ENCODE measurements at places on chromosomes 7 and 10.

GRCh38 chr7:111486472-111487142, 75.7 kb downstream of the IMMP2L start:
- DNase-seq: no peak

DNA sequence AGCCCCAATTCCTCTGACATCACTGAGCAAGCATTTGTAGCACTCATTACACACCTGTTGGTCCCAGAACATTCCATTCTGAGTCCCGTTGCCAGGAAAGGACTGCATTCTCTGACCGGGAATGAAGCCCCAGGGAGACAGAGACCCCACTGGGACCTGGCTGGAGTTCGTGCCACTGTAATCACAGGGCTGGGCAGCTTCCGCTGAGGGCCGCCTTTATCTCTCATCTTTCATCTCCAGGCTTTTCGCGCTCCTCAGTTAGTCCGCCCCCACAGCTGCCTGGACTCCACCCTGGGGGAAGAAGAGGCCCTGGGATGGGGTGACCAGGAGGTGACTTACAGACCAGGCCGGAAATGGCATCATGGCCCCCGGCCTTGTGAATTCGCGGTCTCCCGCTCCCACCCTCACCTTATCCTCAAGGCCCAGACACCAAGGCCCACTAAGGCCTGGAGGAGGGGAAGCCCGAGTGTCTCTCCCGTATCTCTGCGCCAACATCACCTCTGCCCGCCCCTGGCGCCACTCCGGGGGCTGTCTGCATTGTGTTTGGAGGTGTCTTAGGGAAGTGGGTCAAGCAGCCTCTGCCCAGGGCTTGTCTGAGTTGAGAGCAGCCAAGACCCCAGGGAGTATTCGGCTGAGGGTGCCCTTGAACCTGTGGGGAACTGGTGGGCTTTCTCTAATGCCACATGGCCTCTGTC, 75.4 kb downstream of the PROSER2 start:
- no peak for DNase-seq

GRCh38 chr10:48592346-48592745, 12.5 kb downstream of the ARHGAP22 start:
- DNase-seq: no peak

DNA sequence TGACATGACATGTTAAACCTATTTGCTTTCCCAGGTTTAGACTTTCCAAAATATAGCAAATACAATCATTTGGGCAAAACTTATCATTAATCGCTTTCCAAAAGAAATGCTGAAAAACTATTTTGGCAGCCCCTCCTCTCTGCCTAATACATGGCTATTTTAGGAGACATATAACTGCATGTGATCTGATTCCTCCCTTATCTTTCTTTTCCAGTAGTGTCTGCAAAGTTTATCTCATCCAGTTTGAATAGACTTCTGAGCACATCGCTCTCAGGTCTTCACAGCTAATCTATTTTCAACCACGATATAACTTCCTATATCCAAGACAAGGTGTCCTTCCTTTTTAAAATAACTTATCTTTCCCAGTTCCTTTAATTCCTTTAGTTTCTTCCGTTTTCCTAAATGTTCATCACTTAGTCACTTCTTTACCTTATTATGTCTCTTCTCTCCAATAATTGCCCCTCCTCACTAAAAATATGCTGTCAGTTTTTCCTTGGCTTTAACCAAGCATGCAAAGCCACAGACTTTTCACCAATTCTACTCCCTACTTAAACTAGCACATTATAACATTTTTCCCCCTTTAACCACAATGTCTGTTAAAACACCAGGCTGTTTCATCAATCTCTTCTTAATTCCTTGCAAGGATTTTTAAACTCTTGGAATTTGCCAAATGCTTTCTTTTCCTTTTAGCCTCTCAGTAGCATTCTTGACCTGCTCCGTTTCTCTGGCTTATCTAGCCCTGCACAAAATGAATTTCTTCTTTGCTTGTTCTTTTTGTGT, 24.4 kb downstream of the GNG11 start:
- DNase-seq: no peak

- no peak for DNase-seq
Measured at GRCh38 chr10:123303581-123304337, 149.6 kb downstream of the BUB3 start.

- no peak for DNase-seq
Measured at GRCh38 chr7:20164425-20165145, 52.6 kb downstream of the MACC1 start.

DNA sequence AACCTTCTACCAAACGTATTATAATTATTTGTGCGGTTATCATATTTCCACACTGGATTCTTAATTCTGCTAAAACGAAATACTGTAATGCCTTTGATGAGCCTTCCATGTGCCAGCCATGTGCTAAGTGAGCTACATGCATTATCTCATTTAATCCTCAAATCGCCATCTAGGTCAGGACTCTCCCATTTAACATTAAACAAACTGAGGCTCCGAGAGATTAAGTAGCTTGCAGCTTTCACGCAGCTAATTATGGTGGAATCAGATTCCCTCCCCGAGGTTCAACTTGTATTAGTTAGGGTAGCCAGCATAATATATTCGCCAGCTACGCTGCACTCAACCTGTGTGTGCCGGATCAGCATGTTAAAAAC, 798 bp upstream of the TSPAN33 start:
- no peak for DNase-seq

- no peak for DNase-seq
Measured at GRCh38 chr7:30791114-30791513, 19.9 kb downstream of the MINDY4 start.

GRCh38 chr7:7812112-7812511, 93.7 kb upstream of the RPA3 start:
- DNase-seq: no peak

GRCh38 chr10:71665456-71665855, 54.1 kb downstream of the C10orf105 start:
- no peak for DNase-seq

GRCh38 chr10:12235116-12235694, 39.2 kb downstream of the CDC123 start:
- DNase-seq: no peak

GRCh38 chr10:13184730-13185514, 23.6 kb downstream of the MCM10 start:
- no peak for DNase-seq

GRCh38 chr10:50585921-50586739, 37.6 kb downstream of the SGMS1 start:
- DNase-seq: no peak

DNA sequence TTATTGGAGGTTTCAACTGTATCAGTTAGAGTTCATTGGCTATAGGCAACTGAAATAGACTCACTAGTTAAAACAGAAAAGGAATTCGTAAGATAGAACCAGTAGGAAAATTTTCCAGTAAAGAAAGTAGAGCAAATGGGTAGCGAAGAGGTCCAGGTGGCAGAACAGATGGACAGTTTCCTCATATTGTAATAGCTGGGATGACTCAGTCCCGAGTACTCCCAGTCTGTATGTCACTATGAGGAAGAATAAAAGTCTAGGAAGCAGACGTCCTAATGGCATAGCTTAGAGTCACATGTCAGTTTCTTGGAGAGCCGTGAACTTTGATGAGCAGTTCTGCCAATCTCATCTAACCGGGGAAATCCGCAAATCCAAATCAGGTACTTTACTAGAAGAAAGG, 95.3 kb downstream of the RNF32 start:
- no peak for DNase-seq

GRCh38 chr10:88227342-88228018, 355.6 kb downstream of the RNLS start:
- no peak for DNase-seq

DNA sequence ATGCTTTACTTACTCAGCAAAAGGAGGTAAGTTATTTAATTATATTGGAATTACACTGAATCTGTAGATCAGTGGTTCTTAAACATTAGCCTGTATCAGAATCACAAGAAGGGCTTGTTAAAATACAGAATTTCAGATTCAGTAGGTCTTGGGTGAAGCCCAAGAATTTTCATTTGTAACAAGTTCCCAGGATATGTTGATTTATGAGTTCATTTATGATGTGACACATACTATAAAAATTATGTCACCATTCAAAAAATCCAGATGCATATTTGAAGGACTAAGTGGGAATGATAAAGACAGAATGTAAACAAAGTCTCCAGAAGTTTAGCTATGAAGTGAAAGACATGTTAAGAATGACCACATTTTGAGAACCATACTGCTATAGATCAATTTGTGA, 52.3 kb downstream of the HECTD2 start:
- DNase-seq: no peak

DNA sequence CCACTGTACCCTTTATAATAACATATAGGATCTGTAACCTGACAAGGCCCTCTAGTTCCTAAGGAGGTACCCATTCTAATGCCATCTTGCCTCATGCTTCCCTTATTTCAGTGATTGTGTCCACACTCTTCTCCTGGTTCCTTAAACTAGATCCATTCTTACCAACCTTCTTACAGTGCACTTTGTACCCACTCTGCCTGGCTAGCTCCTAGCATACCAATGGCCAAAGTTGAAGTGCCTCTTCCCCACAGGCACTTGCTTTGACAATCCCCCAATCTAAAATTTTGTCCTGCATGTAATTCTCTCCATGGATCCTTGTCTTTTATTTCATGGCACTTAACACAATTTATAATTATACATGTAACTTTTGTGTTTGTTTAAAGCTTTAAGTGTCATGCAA, 40.9 kb downstream of the CCDC71L start:
- DNase-seq: no peak

- DNase-seq: no peak
Measured at GRCh38 chr10:125124907-125125306, 35.5 kb downstream of the CTBP2 start.

DNA sequence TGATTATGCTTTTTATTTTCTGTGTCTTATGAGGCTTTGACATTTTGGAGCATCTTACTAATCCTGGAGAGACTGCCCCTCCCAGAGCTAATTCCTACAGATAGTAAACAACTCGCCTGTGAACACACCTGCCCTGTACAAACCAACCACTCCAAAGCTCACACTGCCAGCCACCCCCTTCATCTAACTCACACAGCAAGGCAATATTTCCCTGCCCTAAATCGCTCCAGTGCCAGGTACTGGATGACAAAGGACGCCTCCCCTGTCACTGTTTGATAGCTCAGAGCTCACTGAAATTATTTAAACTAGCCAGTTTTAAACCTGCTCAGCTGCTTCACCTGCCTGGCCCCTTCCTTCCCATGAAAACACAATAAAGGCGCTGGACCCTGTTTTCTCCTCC, 535.1 kb upstream of the CELF2 start:
- DNase-seq: no peak

DNA sequence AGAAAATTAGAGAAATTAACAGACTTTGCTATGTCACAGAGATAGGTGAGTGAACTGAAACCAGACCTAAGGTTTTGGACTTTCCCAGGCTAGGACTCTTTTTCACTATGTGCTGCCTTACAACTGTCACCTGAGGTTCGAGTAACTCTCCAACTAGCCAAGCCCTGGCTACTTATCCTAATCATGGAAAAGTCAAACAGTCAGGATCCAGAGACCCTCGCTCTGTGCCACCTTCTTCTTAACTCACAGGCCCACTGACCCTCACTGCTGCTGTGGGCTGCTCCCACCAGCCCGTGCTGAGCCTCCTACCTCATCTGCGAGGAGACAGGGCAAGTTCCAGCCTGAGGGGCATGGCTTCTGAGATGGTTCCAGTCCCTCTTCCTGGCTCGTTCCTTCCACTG, 211.4 kb upstream of the KLF14 start:
- DNase-seq: no peak

- no peak for DNase-seq
Measured at GRCh38 chr7:148447221-148447849, 143.2 kb upstream of the C7orf33 start.

GRCh38 chr10:47406870-47407691, 23.0 kb upstream of the ZNF488 start:
- peak; percentile 87 for DNase-seq

GRCh38 chr10:60292998-60293397, 96.7 kb downstream of the ANK3 start:
- DNase-seq: no peak

GRCh38 chr7:115721293-115722217, 309.0 kb downstream of the TFEC start:
- no peak for DNase-seq

GRCh38 chr10:71643904-71644303, 75.7 kb downstream of the C10orf105 start:
- DNase-seq: no peak

GRCh38 chr10:92662848-92663247, 26.9 kb upstream of the HHEX start:
- no peak for DNase-seq

DNA sequence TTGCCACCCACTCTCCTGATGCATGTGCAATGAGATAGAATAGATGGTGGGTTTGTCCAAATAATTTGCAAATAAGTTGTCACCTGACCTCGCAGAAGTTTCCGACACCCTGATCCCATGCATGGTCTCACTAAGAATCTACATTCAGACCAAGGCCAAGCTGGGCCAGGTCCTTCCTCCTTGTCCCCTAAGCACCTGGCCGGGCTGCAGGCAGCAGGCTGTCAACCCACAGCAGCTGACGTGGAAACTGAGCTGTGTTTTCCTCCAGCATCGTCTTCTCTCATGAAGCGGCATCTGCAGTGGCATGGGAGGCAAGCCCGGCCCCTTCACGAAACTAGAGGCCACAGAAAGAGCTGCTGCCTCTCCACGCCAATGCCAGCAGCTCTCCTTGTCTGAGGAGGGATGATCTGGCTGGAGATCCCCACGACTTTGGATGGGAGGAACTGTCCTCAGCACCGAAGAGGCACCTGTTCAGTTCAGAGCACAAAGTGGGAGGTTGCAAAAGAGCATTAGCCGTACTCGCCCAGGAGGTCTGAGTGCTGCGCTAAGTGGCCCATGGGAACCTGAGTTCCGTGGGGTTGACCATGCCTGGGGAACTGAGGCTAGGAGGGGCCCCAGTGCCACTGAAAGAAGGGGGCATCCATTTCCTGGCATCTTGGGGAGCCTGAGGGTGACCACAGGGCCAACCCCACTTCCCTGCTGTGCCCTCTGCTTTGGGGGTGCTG, 110.5 kb upstream of the INSIG1 start:
- no peak for DNase-seq

DNA sequence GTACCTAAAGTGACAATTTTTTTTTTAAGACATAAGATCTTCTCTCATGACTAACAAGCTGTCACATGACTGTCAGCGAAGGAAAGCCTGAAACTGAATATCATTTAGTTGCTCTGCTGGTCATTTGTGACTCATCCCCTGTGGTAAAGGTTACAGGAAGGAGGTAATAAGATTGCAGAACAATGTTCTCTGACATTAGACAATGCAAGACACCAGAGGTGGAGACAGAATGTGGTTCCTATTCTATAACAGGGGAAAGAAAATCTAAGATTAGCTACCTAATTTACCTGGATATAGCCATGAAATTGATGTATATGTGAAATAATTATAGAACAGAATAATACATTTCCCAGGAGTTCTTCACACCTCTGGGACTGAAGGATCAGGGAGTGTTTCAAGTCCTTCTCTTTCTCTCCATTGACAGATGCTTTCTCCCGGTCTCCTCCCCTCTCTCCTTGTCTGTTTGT, 47.7 kb downstream of the LRGUK start:
- DNase-seq: peak; percentile 2
